ENCODE measurements at places on chromosomes 3 and 15. TPM values are rescaled to one million over a fixed set of nuclear protein-coding genes. Genes with fewer than 3 reads are reported as not detected.

The CPNE9 gene
- total RNA-seq = not detected

The HEG1 gene
- 88.6 TPM for total RNA-seq

The MNS1 gene
- 2.4 TPM for total RNA-seq

The CFAP100 gene
- not detected for total RNA-seq

The MAN2C1 gene
- total RNA-seq = 102 TPM

The ANKUB1 gene
- not detected for total RNA-seq

The ZNF639 gene
- total RNA-seq = 27.8 TPM

The CYP1A2 gene
- not detected for total RNA-seq

The SLC22A13 gene
- 0.20 TPM for total RNA-seq

The ADAMTS9 gene
- total RNA-seq = 0.18 TPM

The CADM2 gene
- not detected for total RNA-seq

The A4GNT gene
- not detected for total RNA-seq

The XCR1 gene
- not detected for total RNA-seq

The MUC13 gene
- total RNA-seq = 0.10 TPM

The OSTN gene
- 0.43 TPM for total RNA-seq

The EPB42 gene
- not detected for total RNA-seq

The ITIH1 gene
- not detected for total RNA-seq

The LTK gene
- total RNA-seq = 0.19 TPM

The GPR171 gene
- not detected for total RNA-seq

The CAPN3 gene
- total RNA-seq = 1.4 TPM

The RBPMS2 gene
- total RNA-seq = not detected

The AHSG gene
- not detected for total RNA-seq

The SPTBN5 gene
- total RNA-seq = 0.32 TPM

The ST8SIA2 gene
- not detected for total RNA-seq

The UROC1 gene
- total RNA-seq = not detected

The ZNF35 gene
- 8.6 TPM for total RNA-seq

The GRK7 gene
- total RNA-seq = not detected

The GOLGA6C gene
- not detected for total RNA-seq

The MCF2L2 gene
- total RNA-seq = not detected

The HCLS1 gene
- 1.0 TPM for total RNA-seq

The ITGA11 gene
- total RNA-seq = 1.6 TPM

The RNU6-1 gene
- total RNA-seq = not detected

The FBXL22 gene
- 0.26 TPM for total RNA-seq

The PLSCR4 gene
- 13.9 TPM for total RNA-seq

The CASR gene
- not detected for total RNA-seq

The MST1R gene
- total RNA-seq = 0.83 TPM

The GP5 gene
- total RNA-seq = not detected

The ONECUT1 gene
- total RNA-seq = not detected

The TMC3 gene
- not detected for total RNA-seq

The ZNF662 gene
- total RNA-seq = 0.10 TPM

The PSMD6 gene
- 112 TPM for total RNA-seq

All from HFFc6 (cell line).